Fibroblast of mammary gland (primary cell): ENCODE measurements at places on chromosomes 12 and 14.

DNA sequence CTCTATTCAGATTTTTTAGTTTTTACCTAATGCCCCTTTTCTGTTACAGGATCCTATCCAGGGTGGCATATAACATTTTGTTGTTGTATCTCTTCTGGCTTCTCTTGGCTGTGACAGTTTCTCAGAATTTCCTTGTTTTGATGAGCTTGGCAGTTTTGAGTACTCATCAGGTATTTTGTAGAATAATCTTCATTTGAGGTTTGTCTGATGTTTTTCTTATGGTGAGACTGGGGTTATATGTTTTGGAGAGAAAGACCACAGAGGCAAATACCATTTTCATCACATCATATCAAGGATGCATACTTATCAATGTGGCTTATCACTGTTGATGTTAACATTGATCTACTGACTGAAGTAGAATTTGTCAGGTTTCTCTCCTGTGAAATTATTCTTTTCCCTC is 14.0 kb upstream of the LYZ start:
- DNase-seq, result no peak

DNA sequence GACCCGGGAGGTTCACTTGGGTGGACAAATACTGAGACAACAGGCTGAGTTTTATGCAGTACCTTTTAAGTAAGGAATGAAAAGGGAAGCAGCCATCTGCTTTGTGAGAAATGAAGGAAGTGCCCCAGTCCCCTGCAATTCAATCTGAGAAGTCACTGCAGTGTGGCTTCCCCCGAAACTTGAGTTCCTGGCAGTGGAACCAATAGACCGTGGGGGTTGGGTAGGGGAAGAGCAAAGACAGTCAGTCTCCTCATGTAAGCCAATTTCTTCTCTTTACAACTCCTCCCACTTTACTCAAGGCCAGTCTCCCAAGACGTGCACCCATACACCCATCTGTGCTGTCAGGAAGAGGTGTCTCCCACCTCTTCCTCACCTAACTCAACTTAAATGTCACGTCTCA is 206.5 kb downstream of the BCAT1 start:
- DNase-seq, result no peak

- no peak for DNase-seq
These were observed 32.0 kb downstream of the PSEN1 start for GRCh38 chr14:73168274-73168673.

DNA sequence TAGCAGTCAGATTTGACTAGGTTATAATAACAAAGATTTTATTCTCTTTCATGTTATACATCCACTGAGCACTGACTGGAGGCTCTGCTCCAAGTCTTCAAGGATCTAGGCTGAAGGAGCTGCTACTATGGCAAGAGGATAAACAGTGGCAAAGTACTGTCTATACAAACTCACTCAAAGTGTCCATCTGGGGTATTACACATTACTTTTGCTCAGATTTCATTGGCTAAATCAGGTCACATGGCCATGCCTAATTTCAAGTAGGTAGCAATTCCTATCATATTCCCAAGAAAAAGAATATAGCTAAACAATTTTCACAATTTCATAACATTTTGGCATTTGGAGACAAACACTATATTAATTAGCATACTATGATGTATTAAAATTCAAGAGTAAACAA is 40.9 kb downstream of the CDK17 start:
- peak; percentile 36 for DNase-seq

- DNase-seq, result no peak
These were observed 107.2 kb downstream of the DPF3 start for GRCh38 chr14:72786378-72787350.

DNA sequence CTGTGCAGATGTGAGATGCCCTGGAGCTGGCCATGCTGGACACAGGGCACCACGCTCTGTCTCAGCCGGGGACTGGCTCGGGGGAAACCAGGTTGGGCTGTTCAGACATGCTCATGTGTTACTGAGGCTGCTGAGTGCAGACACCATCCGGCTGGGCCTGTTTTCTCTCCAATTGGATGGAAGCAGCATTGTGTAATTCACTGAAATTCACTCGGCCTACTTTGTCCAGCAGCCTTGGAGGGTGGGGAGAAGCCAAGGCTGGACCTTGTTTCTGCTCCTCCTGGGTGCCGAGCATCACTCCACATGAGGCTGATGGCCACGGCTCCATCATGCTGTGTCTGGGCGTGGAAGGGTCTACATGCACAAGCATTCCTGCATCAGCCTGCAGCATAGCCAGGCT is 130.7 kb downstream of the SMOC1 start:
- DNase-seq, result no peak

GRCh38 chr14:61107869-61108493 is 126.9 kb downstream of the SLC38A6 start:
- no peak for DNase-seq

DNA sequence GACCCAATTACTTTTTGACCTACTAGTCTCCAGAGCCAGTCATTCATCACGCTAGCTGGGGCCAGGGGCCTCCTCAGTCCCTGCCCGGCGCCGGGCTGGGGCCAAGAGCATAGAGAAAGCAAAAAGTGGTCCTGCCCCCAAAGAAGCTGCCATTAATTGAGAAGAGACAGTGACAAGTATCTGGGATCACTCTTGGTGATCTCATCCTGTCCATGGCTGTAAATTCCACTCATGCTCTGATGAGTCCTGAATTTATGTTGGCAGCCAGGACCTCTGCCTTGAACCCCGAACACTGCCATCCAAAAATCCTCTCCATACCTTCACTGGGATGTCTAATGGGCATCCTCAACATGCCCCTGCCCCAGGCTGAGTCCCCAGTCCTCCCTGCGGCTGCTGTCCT is 34.4 kb upstream of the DLK1 start:
- no peak for DNase-seq

GRCh38 chr12:40622246-40622838 is 69.9 kb upstream of the CNTN1 start:
- DNase-seq, result peak; percentile 68

DNA sequence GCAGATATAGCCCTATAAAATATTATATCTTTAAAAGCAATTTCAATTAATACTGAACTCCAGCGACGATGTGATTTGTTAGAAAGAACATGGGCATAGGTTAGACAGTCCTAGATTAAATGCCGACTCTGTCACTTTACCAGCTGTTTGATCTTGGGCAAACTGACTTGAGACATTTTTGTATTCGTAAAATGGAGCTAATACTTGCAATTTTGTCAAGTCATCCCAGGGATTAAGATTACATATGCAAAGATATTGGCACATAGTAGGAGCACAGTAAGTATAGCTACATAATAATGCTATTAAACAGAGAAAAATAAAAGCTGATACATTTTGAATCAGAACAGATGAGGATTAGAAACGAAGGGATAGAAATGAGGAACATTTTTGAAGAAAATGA is 9.0 kb downstream of the INSM2 start:
- no peak for DNase-seq

DNA sequence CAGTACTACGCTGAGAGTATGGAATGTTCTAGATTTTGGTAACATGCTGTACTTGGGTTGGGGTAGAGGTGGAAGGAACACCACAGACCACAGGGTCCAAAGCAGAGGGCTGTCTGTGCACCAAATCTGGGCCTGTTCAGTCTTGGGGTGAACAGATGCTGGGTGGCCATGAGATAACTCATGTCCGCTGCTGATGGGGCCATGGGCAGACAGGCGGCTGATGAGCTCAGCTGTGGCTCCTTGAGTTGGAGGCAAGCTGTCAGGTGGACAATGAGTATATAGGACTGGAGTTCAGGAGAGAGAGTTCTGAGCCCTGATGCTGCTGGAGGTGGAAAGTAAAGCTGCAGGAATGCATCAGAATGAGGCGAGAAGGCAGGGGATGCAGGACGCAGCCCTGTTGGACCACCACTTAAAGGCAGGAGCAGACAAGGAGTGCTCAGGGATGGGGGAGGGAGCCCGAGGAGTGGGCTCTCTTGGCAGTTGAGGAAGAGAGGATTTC is 6.2 kb downstream of the SMIM41 start:
- no peak for DNase-seq

DNA sequence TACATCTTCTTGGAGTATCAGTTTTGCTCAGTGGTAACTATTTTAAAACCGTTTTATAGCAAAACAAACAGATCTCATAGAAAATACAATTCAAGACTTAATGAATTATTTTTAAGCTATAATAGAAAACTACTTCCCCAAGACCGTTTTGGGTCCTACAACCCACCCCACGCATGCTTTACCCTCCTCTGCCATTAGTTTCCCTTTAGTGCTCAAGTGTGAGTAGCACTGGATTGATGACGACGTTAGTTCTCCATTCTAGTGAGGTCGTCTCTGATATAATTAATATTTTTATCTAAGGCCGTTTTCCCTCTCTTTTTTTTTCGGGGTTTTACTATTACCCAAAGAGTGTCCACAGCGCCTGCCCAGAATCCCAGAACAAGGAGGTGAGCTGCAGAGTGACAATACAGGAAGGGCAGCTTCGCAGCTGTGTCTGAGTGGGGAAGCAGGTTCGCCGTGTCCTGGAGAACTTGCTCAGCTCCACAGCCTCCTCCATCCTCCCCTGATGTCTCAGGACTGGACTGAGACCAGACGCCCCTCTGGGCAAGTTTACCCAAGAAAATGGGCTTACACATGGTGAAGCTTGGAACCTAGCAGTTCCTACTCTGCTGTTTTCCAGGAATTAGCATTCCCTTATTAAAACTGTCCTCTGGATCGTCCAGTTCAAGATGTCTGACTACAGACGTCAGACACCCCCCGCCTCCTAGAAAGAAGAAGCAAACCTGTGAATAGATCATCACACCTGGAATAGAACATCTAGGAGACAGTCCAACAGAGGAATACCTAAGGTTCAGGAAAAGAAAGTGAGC is 31.9 kb upstream of the MON2 start:
- DNase-seq, result no peak

DNA sequence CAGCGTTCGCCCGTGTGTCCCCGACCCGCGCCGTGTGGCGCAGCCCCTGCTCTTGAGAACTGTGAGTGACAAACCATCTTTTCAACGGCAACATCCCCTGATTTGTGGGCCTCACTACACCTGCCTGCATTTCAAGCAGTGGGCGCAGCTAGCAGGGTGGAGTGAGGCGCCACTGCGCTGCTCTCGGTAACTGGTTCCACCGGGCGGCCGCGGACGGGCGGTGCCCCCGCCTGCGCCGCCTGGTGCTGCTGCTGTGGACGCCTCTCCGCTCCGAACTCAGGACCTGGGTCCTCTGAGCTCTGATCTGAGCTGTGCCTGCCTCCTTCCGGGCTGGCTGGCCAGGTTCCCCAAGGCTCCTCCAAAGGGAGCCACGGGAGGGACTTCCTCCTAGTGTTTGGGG is 5.9 kb upstream of the DEGS2 start:
- no peak for DNase-seq

GRCh38 chr12:41362510-41362909 is 174.4 kb downstream of the PDZRN4 start:
- DNase-seq, result no peak

- peak; percentile 77 for DNase-seq
These were observed 54.1 kb downstream of the DUSP16 start for GRCh38 chr12:12508612-12509011.

DNA sequence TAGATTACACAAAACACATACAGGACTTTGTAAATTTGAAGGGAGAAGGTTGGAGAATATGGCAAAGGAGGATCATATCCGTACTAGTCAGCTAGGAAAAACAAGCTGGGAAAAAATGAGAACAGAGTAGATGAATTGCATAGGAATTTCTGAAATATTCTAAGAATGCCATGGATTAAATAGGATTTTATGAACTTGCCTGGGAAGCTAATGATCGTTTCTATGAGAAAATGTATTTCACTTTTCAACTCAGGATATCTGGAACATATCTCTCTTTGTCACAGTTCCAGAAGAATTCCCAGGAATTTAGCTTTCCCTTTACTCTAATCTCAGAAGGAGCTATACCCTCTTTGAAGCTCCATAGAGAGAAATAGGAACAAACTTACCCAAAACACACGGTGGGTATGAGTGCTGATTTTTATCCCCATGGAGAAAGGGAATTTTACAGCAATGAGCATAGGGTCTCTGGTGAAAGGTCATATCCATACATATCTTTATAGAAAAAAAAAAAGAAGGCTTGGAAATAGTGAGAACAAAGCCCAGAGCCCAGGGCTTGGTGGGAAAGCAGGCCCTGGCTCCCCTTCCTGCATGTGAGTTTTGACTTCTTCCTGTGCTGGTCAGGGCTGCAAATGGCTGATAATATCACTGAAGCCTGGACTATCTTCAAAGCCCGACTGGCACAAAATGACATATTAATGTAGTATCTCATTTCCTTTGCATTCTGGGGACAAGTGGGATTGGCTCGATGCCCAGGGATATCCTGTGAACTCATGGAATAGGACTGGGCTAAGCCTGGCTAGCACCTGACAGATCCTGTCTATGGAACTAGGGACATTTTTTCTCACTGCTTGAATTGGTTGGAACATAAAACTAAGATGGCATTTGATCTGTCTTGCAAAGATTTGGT is 136.3 kb downstream of the AEBP2 start:
- DNase-seq, result peak; percentile 60

DNA sequence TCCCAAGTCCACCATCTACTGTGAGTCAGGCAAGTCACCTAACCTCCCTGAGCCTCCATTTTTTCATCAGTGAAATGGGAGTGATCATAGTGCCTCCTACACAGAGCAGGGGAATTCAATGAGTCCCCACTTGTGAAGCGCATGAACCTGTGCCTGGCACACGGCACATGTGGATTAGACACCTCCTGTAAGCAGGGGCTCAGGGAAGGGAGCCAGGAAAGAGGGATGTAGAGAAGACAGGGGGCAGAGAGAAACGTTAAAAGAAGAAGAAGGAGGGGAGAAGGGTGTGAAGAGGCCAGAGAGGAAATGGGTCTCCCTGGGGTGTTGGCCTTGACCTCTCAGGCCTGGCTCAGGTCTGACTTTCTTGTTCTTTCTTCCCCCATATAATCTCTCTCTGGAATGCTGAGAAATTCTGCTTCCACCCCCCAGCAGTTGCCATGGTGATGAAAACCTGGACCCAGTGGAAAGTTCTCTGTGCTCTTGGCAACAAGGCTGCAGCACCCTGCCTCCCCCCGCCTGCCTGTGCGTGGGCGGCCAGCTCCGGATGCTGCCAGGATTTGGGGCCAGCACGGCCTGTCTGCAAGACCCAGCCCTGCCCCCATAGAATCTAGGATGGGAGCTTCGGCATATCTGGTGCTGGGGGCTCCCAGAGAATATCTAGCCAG is 94.5 kb downstream of the CALM1 start:
- peak; percentile 84 for DNase-seq

- DNase-seq, result peak; percentile 5
These were observed 56.7 kb downstream of the MIPOL1 start for GRCh38 chr14:37254411-37254947.

- no peak for DNase-seq
These were observed 34.6 kb downstream of the ZFP36L1 start for GRCh38 chr14:68758301-68758700.

DNA sequence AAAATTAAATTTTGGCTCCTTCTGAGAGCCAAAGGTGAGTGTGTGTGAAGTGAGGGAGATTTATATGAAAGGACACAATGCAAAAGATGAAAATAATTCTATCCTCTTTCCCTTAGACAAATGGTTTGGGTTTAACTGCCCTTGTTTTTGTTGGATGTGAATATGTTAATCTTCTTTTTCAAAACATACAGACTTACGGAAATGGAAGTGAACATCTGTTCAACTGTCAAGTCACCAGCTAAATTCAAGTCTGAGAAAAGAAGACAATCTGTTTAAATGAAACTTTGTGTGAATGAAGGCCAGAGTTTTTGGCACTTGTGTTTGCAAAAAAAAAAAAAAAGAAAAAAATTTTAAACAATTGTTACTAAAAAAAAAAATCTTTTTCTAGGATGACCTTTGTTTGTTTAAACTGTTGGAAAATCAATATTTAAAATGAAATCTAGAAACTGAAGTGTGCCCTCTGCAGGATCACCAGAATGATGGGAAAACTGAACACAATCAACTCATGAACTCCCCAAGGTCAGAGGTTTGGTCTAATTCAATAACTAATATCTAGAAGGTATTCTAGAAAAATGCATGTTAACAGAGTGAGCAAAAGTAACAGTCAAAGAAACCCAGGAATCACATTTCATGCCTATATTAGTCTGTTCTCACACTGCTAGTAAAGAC is 448.8 kb downstream of the FLRT2 start:
- DNase-seq, result no peak
